ENCODE measurements at places on chromosomes 6 and 20. TPM values are rescaled to one million over a fixed set of nuclear protein-coding genes. Genes with fewer than 3 reads are reported as not detected.

Gene LY6G5C
- 2.7 TPM for polyA plus RNA-seq

Gene ZC2HC1B
- not detected for polyA plus RNA-seq

Gene FAM83C
- polyA plus RNA-seq, result not detected

Gene HLA-DQA2
- 2.1 TPM for polyA plus RNA-seq

Gene LRRC73
- 1.2 TPM for polyA plus RNA-seq
